ENCODE measurements at places on chromosomes 1 and 21.

DNA sequence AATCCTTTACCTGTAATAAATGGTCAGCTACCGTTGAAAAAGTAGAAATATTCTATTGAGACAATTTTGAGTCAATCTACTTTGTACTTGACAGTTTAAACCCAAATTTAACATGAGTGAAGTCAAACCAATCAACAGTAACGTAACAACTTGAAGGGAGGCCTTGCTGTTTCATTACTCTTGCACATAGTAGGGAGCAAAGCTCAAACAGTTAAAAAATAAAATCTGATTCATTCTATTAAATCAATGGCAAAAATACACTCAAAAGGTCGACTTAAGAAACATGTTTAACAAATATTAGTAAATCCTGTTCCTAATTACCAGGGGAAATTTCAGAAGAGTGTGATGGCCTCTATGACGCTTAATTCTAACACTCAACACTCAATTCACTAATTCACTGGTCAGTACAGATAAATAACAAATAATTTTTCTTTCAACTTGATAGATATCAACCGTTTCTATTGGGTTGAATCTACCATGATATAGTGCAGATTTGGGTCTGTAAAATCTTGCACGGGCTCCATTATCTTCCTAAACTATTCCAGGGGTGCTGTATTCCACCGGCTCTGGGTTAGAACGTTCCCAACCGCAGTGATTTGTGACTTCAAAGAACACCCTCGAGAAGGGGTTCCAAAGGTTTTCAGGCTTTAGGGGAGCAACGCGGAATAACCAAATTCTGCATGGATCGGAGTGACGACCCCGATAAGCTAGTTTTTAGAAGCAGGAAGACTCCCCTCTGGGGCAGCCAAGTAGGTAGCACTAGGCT is 1.4 kb downstream of the TARBP1 start:
- DNase-seq = no peak

- no peak for DNase-seq
Measured at GRCh38 chr1:56434025-56434424, 145.3 kb downstream of the PLPP3 start.

- no peak for DNase-seq
Measured at GRCh38 chr1:18200136-18200717, 92.6 kb downstream of the IGSF21 start.

DNA sequence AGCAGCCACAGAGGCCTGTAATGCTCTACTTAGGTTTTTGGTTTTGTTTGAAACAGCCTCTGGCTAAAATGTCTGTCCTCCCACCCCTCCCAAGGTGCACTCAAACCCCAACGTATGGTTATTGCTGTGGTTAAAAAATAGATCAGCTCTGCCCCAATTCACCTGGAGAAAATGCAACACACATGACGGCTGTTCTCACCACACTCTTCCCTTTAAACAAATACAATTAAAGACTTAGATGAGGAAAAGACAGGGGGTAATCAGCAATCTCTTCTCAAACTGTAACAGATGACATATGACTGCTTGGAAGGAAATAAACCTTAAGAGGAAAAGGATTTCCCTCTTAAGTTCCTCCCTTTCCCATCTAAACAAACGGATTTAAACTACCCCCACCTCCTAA is 6.2 kb upstream of the MTMR11 start:
- DNase-seq = no peak

- no peak for DNase-seq
Measured at GRCh38 chr1:99623554-99623953, 22.4 kb upstream of the PALMD start.
